ENCODE measurements at places on chromosomes 2 and 18. TPM values are rescaled to one million over a fixed set of nuclear protein-coding genes. Genes with fewer than 3 reads are reported as not detected.

DNA sequence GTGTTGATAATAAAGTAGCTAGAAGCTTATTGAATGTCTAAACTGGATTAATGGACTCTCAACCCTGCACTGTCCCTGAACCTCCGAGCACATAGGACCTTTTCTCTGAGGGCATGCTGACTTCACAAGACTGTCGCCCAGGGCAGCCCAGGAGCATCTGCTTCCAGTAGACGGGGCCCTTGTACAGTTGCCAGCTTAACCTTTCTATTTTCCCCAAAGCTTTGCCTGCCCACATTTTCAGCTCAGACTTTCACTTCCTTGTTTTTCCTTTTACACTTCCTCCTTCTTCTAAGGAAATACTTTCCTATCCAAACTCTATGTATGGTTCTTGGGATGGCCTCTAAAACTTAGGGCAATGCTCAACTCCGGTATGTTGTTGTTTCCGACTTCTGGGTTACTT, 1.3 kb downstream of the VWA3B start:
- DNase-seq = no peak

DNA sequence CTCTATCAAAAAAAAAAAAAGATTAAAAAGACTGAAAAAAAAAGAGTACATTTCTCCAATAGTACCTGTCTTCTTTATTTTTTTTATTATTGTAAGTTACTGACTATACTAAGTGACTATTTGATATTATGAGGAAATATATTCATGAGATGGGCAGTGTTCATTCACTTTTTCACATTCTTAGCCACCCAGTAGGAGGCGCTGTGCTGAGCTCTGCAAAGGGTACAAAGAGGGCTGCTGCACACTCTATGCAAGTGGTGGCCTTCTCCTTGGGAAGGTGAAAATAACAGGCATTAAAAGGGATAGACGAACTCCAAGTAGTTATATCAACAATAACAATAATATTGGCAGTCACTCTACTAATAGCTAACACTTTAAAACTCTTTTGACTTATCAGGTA, 1034.9 kb upstream of the FANCL start:
- DNase-seq = no peak

DNA sequence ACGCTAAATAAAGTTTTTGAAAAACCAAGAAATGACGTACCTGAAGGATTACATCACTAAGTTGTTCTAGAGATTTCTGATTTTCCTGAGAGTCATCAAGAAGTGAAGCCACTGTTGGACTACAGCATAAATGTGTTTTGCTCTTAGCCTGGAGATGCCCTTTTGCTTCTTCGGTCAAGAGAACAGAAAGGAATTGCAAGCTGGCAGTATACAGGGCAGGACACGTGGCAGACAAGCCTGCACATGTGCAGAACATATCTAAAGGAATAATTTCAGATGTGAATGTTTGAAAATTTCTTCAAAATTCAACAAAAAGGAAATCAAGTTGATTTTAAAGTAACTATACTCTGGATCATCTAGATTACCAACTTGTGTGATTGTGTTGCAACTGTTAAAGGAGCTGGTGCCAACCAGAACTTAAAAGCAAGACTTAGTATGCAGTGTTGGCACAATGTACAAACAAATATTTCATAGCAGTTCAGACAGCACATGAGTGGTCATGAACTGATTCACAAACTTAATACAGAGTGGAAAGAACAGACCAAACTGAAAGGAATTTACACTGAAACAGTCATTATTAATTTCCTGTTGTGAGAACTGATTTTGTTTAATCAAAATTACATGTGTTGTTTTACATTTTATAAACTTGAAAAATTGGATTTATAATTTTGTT, 100.4 kb upstream of the CD226 start:
- DNase-seq = no peak

- DNase-seq = no peak
These were observed 63.6 kb downstream of the DDX1 start for GRCh38 chr2:15655123-15655887.

DNA sequence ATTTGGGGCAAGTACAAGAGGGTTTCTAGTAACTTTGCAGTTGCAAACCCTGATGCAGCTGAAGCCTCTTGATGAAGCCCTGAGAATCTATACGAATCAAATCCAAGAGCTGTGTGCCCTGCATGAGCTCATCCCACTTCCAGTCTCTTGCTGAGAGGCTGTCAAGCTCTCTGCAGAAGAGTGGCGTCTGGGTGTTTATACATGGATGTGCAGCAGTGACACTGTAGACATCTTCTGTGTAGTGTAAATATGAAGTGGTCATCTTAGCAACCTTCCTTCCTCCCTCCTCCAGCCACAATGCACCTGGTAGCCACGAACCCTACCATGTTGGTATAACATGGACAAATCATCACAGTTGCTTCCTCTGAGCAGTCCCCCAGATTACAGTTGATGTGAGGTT, 18.4 kb upstream of the KIAA2012 start:
- no peak for DNase-seq

- no peak for DNase-seq
These were observed 3.7 kb upstream of the SOCS6 start for GRCh38 chr18:70284976-70285620.

DNA sequence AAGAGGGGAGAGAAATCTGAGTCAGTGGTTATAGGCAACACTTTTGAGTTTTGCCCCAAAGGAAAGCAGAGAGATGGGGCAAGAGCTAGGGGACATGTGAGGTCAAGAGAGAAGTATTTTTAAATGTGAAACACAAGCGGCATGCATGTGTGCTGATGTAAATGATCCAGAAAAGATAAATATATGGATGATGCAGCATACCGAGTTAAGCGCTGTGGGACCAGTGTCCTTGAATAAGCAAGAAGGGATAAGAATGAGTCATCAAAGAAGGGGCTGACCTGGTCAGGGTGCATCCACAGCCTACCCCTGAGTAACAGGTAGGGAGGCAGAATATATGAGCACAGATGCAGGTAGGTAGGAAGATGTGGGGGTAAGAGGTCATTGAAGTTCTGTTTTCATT, 180.9 kb downstream of the TRABD2A start:
- DNase-seq = no peak

DNA sequence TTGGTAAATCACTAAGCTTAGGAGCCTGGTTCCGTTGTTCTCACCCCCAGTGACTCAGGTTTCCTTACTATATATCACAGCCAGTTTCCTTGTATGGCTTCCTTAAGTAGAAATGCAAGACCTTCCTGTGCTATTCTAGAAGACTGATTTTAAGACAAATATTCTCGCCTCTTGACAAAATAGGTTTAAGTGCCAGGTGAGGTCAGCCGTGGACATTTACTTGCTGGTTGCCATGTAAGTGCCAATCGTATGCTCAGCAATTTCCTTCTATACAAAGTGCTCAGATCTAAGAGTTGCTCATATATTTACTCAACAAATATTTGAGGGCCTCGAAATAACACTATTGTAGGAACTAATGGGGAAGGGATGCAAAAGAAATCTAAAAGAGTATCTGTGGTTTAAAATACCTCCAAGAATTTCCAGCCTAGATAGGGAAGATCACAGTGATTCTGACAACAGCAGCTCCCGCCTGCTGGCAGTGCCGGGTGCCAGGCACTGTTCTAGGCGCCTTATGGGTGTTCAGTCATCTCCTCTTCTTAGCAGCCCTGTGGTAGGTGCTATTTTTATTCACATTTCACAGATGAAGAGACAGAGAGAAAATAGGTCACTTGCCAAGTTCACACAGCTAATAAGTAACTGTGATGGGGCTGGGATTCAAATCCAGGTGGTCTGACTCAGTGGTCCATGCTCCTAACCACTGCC, 95.3 kb upstream of the B3GNT7 start:
- DNase-seq = no peak

- DNase-seq = no peak
These were observed 137.1 kb downstream of the LCLAT1 start for GRCh38 chr2:30584116-30584515.

Gene ADD2
- total RNA-seq = 1.6 TPM

Gene DIPK1C
- total RNA-seq = not detected

Gene FOSL2
- total RNA-seq = 188 TPM

Gene DCAF17
- total RNA-seq = 27.3 TPM

Gene SKA1
- total RNA-seq = not detected

Gene CYP1B1
- total RNA-seq = 83.0 TPM

Gene PROKR1
- not detected for total RNA-seq

Measured in thoracic aorta (tissue), 2 donors.